ENCODE measurements at places on chromosomes 7 and 10. TPM values are rescaled to one million over a fixed set of nuclear protein-coding genes. Genes with fewer than 3 reads are reported as not detected.

GRCh38 chr10:8969853-8970252 is 915.4 kb downstream of the GATA3 start:
- no peak for DNase-seq

- DNase-seq, result no peak
These were observed 4.4 kb downstream of the GPR37 start for GRCh38 chr7:124761164-124761715.

GRCh38 chr7:134724606-134725005 is 54.8 kb upstream of the CALD1 start:
- no peak for DNase-seq

- no peak for DNase-seq
These were observed 20.4 kb upstream of the GOT1 start for GRCh38 chr10:99450624-99451498.

DNA sequence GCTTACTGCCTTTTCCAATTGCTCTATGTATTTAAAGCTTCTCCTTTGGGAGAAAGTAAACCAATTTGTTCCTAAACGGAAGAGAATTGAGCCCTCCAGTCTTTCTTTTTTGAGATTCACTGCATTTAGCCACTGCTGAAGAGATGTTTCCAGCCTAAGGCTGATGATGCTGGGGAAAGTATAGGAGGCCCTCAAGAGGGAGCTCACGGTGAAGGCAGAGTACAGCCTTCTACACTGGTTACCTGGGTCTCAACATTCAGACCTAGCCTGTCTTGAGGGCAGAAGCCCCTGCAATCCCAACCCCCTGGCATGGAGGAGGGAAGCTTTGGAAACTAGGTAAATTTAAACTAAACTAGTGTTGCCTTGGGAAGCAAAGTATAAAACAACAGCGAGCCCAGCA is 316.7 kb upstream of the TPK1 start:
- no peak for DNase-seq

The NSUN6 gene
- total RNA-seq, result 47.6 TPM

The HOXA2 gene
- 0.08 TPM for total RNA-seq

The ERVW-1 gene
- not detected for total RNA-seq

The GIMAP1 gene
- 2.3 TPM for total RNA-seq

- no peak for DNase-seq
These were observed at the start of gene HYAL4 for GRCh38 chr7:123844712-123845219. Gene HYAL4 (plus strand): TSS chr7:123845169. CDS start chr7:123868274, 23,105 bp downstream.

The LRRC4 gene
- 2.7 TPM for total RNA-seq

DNA sequence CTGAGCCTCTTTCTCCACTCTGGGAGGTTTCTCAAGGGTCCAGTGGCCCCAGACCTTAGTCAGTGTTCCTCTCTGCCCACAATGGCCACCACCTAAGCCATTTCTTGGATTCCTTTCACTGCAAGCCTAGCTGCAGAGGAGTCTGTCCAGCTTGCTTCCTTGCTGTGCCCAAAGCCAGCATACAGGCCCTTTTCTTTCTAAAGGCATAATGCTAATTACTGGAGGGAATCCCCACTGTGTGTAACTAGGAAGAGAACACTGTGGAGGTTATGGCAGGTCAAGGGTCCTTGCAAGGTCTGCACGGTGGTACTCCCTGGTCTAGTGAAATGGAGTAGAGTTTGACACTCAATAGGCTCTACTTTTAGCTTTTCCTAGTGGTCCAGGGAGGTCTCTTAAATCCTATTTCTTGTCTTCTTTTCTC is 70.4 kb upstream of the CC2D2B start:
- DNase-seq, result no peak

The SMURF1 gene
- 16.8 TPM for total RNA-seq

DNA sequence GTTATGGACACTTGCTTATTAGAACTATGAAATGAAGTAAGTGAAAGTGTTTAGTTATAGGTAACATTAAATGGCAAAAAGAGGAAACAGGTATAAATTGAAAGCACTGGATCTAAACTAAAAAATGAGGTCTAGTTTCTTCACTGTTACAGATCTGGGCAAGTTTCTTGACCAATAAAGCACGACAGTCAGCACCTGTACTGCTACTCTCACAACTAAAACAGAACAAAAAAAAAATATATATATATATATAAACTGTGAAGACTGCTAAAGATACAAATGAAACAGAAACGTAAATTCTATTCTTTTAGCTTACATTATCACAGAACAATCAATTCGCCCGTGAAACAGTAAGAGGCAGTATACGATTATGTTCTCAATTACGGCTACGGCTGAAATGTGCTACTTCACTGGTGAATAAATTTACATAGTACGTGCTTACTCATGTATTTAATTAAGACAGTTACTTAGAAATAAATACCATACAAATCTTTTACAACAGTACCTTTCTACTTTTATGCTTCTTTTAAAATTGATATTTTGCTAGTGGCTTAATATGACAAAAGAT is 4.2 kb downstream of the AHR start:
- no peak for DNase-seq

The ZNF503 gene
- total RNA-seq, result 1.6 TPM

All from liver (tissue), 10 donors.